ENCODE measurements at places on chromosomes 4 and X. TPM values are rescaled to one million over a fixed set of nuclear protein-coding genes. Genes with fewer than 3 reads are reported as not detected.

GRCh38 chr4:172207886-172208285 is 394.7 kb downstream of the GALNTL6 start:
- no peak overlapping the region for H3K27ac ChIP-seq
- no peaks in the 10 kb centered on the region for H3K36me3 ChIP-seq
- H3K4me1 ChIP-seq: no peaks in the 10 kb centered on the region
- no peaks in the 10 kb centered on the region for H3K27me3 ChIP-seq

- peak overlapping the region; percentile 84 for H3K4me3 ChIP-seq
- H3K27ac ChIP-seq: peak overlapping the region; percentile 84
- H3K36me3 ChIP-seq: peaks cover 7% of the 10 kb centered on the region
- DNase-seq: peak; percentile 93
Measured at GRCh38 chr4:663438-664428, 10.3 kb downstream of the ATP5ME start.

- peaks cover 4% of the 10 kb centered on the region for H3K4me1 ChIP-seq
- H3K4me3 ChIP-seq: no peak overlapping the region
- H3K36me3 ChIP-seq: peaks cover 80% of the 10 kb centered on the region
- no peak overlapping the region for H3K27ac ChIP-seq
Measured at GRCh38 chrX:1444561-1445500, 7.9 kb downstream of the ASMTL start.

DNA sequence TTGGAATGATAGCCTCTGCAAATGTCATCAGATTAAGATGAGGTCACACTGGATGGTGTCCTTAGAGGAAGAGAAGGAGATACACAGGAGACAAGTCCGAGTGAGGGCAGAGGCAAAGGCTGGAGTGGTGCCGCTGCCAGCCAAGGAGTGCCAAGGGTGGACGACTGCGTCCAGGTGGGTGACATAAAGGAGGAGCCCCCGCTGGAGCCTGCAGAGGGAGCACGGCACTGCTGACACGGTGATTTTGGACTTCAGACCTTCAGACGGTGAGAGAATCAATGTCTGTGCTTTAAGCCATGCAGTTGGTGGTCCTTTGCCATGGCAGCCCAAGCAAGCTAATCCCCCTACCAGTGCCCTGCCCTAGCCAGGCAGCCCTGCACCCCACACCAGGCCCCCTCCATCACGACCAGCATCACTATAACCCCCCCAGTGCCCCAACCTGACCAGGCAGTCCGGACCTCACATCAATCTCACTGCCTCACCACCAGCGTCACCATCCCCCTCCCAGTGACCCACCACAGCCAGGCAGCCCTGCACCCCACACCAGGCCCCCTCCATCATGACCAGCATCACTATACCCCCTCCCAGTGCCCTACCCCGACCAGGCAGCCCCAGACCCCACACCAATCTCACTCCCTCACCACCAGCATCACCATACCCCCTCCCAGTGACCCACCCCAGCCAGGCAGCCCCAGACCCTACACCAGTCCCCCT is 130.0 kb downstream of the HMX1 start:
- no peaks in the 10 kb centered on the region for H3K36me3 ChIP-seq
- H3K27me3 ChIP-seq: no peaks in the 10 kb centered on the region
- H3K4me1 ChIP-seq: no peaks in the 10 kb centered on the region
- no peak overlapping the region for H3K4me3 ChIP-seq
- H3K27ac ChIP-seq: no peak overlapping the region

- DNase-seq: peak; percentile 93
- peak overlapping the region; percentile 96 for H3K4me3 ChIP-seq
- H3K4me1 ChIP-seq: peaks cover 16% of the 10 kb centered on the region
- H3K27ac ChIP-seq: peak overlapping the region; percentile 99
Measured at GRCh38 chrX:38803588-38804431, 2.6 kb downstream of the MID1IP1 start.

GRCh38 chr4:101074326-101074725 is 273.0 kb downstream of the PPP3CA start:
- no peaks in the 10 kb centered on the region for H3K36me3 ChIP-seq
- no peaks in the 10 kb centered on the region for H3K4me1 ChIP-seq
- H3K27me3 ChIP-seq: no peaks in the 10 kb centered on the region
- no peak overlapping the region for H3K4me3 ChIP-seq
- no peak overlapping the region for H3K27ac ChIP-seq

- no peak for DNase-seq
- H3K4me3 ChIP-seq: no peak overlapping the region
- no peaks in the 10 kb centered on the region for H3K36me3 ChIP-seq
- no peaks in the 10 kb centered on the region for H3K27me3 ChIP-seq
Measured at GRCh38 chr4:110207233-110207632, 8.8 kb upstream of the ELOVL6 start.

DNA sequence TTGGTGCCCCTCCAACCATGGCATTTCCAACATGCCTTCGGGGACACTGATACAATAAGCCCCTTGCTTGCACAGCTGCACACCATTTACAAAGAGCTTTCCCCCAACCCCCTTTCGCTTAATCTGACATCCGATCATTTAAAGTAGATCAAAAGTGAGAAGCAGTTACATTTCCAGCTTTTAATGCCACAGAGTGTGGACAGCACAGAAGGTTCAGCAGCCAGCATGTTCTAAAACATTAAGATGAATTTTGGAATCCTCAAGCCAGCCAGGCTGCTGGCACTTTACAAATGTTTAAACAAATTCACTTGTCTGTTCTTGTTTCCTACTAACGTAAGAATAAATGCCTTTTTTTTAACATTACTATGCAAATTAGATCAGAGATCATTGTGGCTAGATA is 284.4 kb upstream of the LDB2 start:
- no peaks in the 10 kb centered on the region for H3K4me1 ChIP-seq
- peaks cover 2% of the 10 kb centered on the region for H3K27me3 ChIP-seq
- H3K36me3 ChIP-seq: no peaks in the 10 kb centered on the region
- H3K27ac ChIP-seq: no peak overlapping the region

GRCh38 chr4:58048491-58048890 is 938.3 kb upstream of the IGFBP7 start:
- no peak overlapping the region for H3K4me3 ChIP-seq
- no peaks in the 10 kb centered on the region for H3K36me3 ChIP-seq
- H3K27ac ChIP-seq: no peak overlapping the region
- no peak for DNase-seq
- H3K27me3 ChIP-seq: no peaks in the 10 kb centered on the region
- no peaks in the 10 kb centered on the region for H3K4me1 ChIP-seq

- H3K27ac ChIP-seq: peak overlapping the region; percentile 18
- peaks cover 37% of the 10 kb centered on the region for H3K36me3 ChIP-seq
- H3K27me3 ChIP-seq: no peaks in the 10 kb centered on the region
- no peak for DNase-seq
- H3K4me1 ChIP-seq: peaks cover 60% of the 10 kb centered on the region
- no peak overlapping the region for H3K4me3 ChIP-seq
Measured at GRCh38 chr4:184457535-184458249, 16.7 kb downstream of the IRF2 start.

GRCh38 chrX:12567857-12568256 is 223.4 kb upstream of the PRPS2 start:
- no peak for DNase-seq
- no peak overlapping the region for H3K4me3 ChIP-seq
- no peaks in the 10 kb centered on the region for H3K27me3 ChIP-seq
- no peaks in the 10 kb centered on the region for H3K4me1 ChIP-seq
- H3K36me3 ChIP-seq: no peaks in the 10 kb centered on the region

Gene CETN2
- 12.4 TPM for total RNA-seq

Gene PCSK1N
- total RNA-seq: 0.33 TPM
